ENCODE measurements at places on chromosomes 3 and 15. TPM values are rescaled to one million over a fixed set of nuclear protein-coding genes. Genes with fewer than 3 reads are reported as not detected.
A peak's percentile ranks its signal among the peaks of the same experiment; 100 is the strongest.

GRCh38 chr3:17830788-17831187, 88.4 kb upstream of the TBC1D5 start:
- DNase-seq: no peak

GRCh38 chr3:143832433-143832832, 15.8 kb downstream of the SLC9A9 start:
- DNase-seq: peak; percentile 39

- DNase-seq: no peak
These were observed 495 bp upstream of the COL7A1 start for GRCh38 chr3:48595526-48596121.

GRCh38 chr3:87173071-87173470, 54.0 kb upstream of the CHMP2B start:
- DNase-seq: no peak

DNA sequence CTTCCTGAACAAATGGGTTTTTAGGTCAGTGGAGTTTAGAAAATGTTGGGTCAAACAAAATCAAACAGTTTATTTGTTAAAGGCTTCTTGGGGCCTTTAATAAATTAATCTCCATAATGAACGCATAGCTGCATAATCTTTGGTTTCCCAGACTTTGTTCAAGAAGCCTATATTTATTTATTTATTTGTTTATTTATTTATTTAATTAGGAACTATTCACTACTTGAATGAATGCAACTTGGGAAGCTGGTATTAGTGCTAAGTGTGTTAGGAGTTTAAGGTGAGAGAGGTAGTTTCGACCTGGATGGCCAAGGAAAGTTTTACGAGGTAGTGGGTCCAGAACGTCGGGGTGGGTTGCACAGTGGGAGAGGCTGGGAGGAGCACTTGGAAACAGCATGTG, 281.9 kb upstream of the C2CD4B start:
- DNase-seq: no peak

The KIF15 gene
- 42.1 TPM for total RNA-seq

The NPRL2 gene
- 31.3 TPM for total RNA-seq

The MYH15 gene
- total RNA-seq: 0.07 TPM
